ENCODE measurements at places on chromosomes 3 and 15.

- DNase-seq, result peak; percentile 82
Measured at GRCh38 chr15:72341361-72341760, 21.4 kb upstream of the CELF6 start.

DNA sequence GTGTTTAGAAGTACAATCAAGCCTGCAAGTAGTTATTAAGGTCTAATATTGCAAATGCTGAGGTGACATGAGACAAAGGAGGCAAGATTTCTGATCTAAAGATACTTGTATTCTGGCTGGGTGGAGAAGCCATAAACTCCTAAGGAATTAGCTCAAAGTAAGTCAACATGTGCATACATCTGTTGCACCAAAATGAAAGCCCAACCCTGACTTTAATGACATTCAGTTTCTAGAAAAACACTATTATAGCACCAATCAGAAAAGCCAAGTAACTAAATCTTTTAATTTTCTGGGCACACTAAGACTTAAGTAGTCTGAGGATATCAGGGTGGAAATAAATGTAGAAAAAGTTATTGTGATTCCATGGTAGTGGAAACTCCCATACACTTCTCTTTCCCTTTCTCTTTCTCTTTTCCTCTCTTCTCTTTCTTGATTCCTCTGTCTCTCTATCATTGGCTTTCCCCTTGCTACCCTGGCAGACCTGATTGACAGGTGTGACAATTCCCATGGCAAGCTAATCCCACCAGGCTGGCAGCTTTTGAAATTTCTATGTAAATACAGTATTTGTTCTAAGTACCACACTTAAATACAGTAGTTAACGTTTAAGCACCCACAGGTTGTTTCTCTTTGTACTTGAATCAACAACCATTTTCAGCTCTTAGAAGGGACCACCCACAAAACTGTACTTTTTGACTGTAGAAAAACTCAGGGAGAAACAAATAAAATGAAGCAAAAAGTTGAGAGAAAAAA, 528.4 kb upstream of the SEMA6D start:
- peak; percentile 62 for DNase-seq

- no peak for DNase-seq
Measured at GRCh38 chr15:62969442-62970089, 73.0 kb upstream of the TPM1 start.

DNA sequence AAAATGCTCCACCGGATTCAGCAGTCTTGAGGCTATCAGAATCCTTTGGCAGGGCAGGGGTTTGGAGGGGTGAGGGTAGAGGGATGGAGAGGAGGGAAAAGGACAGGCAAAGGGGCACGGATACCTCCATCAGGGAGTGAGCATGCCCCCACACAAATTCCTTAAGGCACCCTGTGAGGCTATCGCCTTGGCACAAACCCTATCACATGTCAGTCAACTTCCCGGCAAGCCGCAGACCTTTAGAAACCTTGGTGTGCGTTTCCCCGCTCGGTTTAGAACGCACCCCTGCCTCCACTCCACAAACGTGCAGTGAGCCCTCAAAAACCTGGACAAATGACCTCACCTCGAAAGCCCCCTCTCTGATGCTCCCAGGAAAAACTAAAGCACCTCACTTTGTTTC, 422 bp upstream of the SETMAR start:
- DNase-seq, result no peak

DNA sequence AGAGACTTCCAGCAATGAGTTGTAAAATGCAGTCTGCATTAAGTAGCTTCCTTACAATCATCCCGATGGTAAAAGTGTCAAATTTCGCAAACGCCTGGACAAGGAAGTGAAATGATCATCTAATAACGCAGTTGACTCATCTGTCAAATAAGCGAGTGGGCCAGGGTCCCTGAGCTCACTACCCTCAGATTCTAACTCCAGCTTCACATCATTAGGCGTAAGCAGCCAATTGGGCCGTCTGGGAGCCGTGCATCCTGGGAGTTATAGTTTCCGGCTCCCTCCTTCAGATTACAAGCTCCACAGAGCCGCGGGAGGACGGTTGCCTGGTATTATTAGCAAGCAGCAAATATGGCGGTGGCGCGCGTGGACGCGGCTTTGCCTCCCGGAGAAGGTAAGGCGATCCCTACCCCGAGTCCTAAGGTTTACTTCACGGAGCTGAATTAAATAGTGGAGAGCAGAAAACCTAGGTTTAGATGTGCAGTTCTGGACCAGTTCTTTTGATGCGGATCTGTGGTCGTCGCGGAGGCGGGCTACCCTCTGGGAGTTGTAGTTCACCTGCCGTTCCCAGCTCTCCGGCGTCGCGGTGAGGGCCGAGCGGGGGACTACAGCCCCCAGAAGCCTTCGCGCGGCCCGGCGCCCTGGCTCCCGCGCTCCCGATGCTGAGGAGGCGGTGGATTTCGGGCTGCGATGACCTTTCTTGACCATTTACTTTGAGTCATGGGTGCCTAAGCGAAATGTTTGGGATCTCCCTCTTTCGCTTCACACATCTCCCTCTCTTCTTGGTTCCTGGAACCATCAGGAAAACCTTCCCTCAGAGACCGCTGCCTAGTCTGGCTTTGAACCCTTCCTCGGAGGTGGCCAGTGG, at the start of gene CEP97:
Gene CEP97, plus strand, starts transcription at position 286 of the 865 bp plus-strand sequence. Its CDS starts 63 bp downstream, at position 349.
- DNase-seq, result peak; percentile 99

DNA sequence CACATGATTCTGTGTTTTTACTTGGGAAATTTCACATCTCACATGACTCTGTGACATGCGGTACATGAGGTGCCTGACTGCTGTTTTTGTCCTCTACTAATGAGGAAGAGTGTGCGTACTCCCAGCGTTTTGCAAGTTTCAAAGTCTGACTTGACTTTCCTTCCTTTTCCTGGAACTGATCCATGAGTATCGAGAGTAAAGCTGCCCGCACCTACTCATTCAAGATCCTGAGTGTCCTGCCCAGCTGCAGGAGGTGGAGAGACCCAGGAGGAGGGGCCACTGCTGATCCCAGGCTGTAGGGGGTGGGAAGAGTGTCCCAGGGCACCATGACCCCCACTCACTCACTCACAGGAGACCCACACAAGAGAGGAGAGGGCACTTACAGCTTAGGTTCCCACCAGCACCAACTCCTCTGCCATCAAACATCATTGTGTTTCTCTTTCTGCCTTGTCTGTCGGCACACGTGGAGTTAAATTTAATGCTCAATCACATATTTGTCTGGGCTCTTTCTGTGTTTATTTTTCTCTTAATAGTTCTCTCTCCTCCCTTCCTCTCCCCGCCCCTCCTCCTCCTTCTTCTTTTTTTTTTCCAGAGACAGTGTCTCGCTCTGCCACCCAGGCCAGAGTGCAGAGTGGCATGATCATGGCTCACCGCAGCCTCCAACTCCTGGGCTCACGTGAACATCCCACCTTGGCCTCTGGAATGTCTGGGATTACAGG, 1.4 kb downstream of the CCR5AS start:
- DNase-seq, result no peak

- DNase-seq, result no peak
Measured at GRCh38 chr3:158663246-158663645, 9.2 kb downstream of the LXN start.

GRCh38 chr3:127787071-127787490, 35.2 kb downstream of the MGLL start:
- DNase-seq, result no peak

Data from NCI-H82 (cell line).